ENCODE measurements at places on chromosomes 13 and 19. TPM values are rescaled to one million over a fixed set of nuclear protein-coding genes. Genes with fewer than 3 reads are reported as not detected.
A peak's percentile ranks its signal among the peaks of the same experiment; 100 is the strongest.

DNA sequence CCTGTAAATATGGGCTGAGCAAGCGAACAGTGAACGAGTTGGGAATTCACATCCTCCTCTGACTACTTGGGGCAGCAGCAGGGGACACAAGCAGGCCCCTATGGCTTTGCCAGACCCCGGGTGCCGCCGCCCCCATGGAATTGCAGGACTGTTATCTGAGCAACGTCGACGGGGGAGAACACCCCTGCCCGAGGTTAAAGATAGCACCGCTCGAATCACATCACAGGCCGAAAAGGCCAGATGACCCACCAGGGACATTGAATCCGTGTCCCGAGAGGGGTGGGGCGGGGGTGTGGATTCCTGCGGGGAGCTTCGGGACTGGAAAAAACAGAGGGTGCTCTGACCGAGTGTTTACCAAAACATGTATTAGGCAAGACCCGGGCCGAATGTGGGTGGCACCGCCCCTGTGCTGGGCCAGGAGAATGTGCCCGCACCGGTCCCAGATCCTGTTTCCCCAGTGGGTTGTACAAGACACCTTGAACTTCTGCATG lies 9.1 kb downstream of the FEM1A start:
- no peak for DNase-seq

- DNase-seq = peak; percentile 47
Observed at GRCh38 chr19:45781214-45782161, 802 bp downstream of the DMPK start.

DNA sequence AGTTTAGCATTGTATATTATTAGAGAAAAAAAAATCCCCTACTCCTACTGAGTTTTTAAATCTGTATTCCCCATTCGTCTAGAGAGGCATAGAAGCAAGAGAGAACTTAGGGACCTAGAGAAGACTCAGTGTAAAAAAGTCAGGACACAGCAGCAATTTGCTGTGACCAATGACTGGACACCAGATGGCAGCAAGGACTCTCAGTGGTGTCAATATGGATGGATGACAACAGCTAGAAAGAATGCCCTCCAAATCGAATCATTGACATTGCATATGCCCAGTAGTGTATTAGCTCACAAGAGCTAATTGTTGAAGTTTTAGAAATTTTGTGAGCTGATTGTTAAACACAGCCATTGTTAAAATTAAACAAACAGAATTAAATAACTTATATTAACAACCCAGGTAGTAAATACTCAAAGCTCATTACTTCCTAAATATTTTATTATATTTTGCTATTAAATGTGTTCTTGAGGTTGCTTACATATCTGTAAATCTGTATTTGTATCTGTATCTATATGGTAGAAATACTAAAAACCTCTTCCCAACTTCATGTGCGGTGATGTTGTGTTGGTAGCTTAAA lies 43.9 kb downstream of the SIAH3 start:
- DNase-seq = peak; percentile 31

GRCh38 chr19:12564016-12564664 lies 12.9 kb upstream of the ZNF564 start:
- DNase-seq = peak; percentile 90

DNA sequence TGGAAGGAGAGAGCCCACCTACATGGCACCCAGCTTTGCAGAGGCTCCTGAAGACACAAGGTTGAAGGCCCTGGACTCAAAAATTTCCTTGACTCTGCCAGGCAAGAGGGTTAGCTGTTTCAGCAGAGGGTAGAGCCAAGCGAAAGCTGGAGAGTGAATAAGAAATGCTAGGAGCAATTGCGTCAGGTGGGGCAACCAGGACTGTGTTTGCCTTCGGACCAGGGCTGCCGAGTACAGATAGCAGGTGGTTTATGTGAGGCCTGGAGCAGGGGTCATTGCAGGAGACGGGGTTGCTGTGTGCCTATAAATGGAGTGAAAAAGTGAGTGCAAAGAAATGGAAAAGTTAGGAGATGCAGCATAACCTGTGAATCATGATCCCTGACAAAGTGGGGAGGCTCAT lies 59.1 kb downstream of the IRS2 start:
- DNase-seq = no peak

JOSD2 gene
- 6.9 TPM for total RNA-seq

DNA sequence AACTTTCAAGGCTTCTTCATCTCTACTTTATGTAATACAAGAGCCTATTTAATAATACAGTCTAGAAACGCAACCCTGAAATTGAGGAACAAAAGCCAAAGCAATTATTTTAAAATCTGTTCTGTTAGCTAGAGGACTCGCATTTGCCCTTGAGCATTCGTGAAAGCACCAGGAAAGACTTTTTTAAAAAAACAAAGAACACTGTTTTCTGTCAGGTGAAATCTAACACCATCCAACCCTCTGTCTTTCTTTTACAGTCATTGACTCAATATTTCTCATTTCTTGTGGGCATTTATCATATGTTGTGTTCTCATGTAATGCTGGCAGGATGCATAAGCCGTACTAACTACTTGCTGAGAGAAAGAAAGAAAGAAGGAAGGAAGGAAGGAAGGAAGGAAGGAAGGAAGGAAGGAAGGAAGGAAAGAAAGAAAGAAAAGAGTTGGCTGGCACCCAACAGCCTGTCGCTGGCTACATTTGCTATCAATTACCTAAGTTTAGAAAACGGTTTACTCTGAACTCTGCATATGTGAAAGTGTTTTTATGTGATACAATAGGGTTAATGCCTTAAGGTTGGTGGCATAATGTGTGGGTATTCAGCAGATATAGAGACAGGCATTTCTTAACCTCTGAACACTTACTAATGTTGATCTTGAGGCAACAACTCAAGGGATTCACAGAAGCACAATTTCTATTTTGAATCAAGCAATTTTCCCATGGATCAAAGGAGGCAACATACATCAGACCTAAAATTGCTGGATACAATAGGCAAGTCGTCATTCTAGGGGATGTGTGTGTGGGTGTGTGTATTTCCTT lies 445.4 kb downstream of the DCT start:
- DNase-seq = no peak

DNA sequence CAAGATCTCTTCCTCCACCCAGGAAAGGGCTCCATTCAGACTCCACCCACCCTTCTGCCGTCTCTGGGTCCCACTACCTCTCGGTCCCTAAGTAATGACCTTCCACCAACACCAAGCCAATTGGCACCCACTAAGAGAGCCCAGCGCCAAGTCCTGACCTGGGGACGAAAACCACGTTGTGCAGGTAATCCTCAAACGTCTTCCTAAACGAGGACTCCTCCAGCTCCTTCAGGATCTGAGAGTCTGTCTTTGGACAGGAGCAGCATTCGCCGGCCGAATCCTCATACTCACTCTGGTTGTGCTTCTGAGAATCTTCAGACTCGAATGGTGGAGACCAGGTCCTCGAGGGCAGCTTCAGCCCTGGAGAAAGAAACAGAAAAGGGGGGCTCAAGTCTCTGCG lies 83.1 kb downstream of the ZNF557 start:
- no peak for DNase-seq

ZNF253 gene
- 41.2 TPM for total RNA-seq

POU2F2 gene
- total RNA-seq = 2.9 TPM

LILRA1 gene
- total RNA-seq = not detected
